Nucleus accumbens (tissue), 56 donors: ENCODE measurements at places on chromosomes 6 and 20.

GRCh38 chr6:95797054-95797453 is 218.7 kb upstream of the FUT9 start:
- DNase-seq = no peak

GRCh38 chr6:23418095-23418494 is 707.9 kb upstream of the NRSN1 start:
- no peak for DNase-seq

DNA sequence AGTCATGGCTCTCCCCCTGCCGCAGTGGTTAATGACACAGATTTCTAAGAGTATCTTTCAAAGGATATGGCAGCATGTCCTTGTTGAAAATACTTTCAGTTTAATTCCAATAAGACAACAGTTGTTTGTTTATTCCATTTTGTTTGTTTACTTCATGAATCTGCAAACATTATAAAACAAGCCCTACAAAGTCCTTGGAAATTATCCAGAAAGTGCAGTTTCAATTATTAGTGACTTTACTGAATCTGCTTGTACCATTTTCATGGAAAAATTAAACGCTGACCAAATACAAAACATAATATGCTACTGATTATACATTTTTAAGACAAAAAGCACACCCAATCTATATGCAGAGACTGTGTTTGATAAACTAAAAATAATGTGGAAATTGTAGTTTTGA is 3.3 kb downstream of the HEY2 start:
- DNase-seq = no peak

GRCh38 chr6:112044856-112045255 is 9.0 kb upstream of the CCN6 start:
- no peak for DNase-seq

GRCh38 chr6:16669227-16669626 is 92.0 kb downstream of the ATXN1 start:
- DNase-seq = no peak

GRCh38 chr6:155454008-155454407 is 1.6 kb downstream of the NOX3 start:
- no peak for DNase-seq

DNA sequence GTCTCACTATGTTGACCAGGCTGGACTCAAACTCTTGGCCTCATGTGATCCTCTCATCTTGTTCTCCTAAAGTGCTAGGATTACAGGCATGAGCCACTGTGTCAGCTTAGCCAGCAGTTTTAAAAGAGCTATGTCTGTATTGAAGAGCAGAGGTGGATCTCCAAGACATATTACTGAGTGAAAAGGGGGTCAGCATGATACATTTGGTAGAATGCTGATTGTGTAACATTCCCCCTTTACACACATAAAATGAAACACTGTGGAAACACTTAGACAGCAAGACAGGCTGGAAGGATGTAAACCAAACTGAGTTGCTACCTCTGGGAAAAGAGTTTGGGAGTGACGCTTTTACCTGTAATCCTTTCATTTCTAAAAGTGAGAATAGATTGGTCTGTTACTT is 1.7 kb upstream of the RIPOR3 start:
- DNase-seq = no peak

DNA sequence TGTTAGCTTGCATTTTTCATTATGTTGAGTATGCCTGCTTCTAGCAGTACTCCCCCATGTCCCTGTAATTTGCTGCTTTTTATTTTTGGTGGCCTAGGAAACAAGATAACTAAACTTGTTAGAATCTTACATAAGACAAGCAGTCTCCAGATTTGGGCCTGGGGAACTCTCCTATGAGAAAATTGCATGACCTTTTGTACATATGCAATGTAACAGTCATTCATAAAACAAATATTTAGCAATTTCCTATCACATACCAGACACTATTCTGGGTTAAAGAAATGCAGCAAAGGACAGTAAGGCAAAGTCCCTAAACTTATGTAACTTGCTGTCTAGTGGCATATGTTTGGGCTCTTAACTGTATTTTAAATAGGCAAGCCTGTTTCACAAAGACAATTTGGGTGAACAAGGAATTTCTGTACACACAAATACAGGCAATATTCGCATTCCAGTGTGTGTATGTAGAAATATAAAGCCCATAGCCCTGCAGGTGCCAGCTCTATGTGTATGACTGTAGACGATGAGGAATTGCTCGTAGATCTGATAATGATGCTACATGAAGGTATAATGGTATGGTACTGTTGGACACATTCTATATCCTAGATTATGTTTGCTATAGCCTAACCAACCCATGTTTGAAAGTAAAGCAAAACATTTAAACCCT is 305.2 kb upstream of the CITED2 start:
- no peak for DNase-seq

- DNase-seq = no peak
Observed at GRCh38 chr6:150099953-150100352, 31.0 kb upstream of the ULBP3 start.

- no peak for DNase-seq
Observed at GRCh38 chr20:2524709-2525506, 11.5 kb upstream of the TMC2 start.

DNA sequence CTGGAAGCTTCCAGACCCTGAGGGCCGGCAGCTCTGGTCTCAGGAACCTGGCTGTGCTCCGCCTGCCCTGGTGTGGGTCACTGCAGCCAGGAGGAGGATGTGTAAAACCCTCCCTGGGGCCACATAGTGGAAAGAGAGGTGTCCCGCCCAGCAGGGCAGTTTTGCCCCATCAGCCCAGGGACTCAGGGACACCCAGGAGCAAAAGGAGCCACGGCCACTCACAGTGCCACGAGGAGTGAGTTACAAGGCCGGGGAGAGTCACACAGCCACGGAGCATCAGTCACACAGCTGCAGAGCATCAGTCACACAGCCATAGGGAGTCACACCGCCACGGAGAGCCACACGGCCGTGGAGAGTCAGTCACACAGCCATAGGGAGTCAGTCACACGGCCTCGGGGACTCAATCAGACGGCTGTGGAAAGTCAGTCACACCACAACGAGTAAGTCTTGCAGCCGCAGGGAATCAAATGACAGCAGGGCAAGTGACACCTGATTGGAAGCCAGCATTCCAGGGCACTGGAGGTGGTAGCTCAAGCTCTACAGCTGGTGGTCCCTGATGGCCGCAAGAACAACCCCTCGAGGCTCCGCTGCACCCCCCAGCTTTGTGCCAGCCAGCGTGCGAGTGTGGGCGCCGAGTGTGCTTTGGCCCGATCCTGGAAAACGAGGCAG is 60.9 kb downstream of the DLL1 start:
- DNase-seq = no peak

DNA sequence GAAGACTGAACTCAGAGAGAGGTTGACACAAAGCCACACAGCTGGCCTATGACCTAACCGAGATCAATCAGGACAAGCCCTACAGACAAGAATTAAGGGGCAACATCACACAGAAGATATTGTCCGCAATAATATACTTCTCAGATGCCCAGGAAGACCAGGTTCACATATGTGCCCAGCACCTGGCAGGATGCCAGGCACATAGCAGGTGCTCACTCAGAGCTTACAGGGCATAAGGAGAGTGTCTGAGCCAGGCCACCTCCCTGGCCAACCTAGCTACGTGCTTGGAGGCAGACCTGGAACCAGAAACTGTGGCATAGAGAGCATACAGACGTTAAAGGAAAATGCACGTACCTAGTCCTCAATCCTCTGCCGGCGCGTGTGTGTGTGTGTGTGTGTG is 87.0 kb upstream of the LRFN2 start:
- DNase-seq = no peak

DNA sequence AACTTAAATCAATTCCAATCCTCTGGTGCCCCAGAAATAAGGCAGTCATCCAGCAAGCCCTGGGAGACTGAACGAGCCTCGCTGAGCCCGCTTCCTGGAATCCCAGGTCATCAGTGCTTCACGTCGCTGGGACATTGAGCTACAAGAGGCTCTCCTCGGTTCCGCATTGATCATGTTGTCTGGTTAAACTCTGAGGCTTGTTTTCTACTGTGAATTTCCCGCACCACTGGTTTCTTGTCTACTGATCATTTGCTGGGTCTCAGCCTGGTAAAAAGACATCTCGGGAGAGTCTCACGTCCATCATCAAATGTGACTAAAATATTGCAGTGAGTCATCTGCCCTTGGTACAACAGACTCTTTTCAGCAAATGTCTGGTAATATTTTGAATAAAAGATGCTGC is 569.2 kb downstream of the QKI start:
- peak; percentile 16 for DNase-seq

GRCh38 chr6:157552081-157552747 is 171.2 kb downstream of the ZDHHC14 start:
- DNase-seq = no peak

DNA sequence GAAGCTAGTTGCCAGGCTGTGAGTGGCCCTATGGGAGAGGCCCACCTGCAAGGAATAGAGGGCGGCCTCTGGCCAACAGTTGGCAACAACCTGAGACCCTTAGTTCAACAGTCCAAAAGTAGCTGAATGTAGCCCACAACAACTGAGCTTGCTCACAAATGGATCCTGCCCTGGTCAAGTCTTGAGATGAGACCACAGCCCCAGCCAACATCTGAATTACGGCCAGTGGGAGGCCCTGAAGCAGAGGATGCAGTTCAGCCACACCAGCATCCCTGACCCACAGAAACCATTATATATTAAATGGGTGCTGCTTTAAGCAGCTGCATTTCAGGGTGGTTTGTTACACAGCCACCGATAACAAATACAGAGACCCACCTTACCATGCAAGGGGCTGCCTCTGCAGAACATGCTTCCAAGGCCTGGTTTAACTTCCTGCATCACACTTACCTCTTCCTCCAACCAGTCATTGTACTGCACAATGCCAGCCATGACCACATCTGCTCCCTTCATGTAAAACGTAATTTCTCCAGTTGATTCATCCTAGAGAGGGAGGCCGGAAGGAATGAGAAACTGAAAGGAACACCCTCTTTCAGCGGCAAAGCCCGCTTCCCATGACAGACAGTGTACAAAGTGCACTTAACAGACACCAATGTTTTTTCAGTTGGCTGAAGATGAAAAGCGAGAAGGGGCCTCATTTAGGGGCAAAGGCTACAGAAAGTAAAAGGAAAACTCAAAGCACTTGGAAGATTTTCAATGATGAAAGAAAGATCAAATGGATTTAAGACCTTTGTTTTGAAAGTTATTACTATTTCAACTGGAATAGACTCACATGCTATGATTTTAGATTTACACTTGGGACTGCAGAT is 86.2 kb upstream of the NFATC2 start:
- DNase-seq = no peak

- no peak for DNase-seq
Observed at GRCh38 chr6:116087437-116088027, 13.1 kb upstream of the NT5DC1 start.

- DNase-seq = peak; percentile 59
Observed at GRCh38 chr20:25865715-25866656, 169.3 kb upstream of the ZNF337 start.

- DNase-seq = peak; percentile 94
Observed at GRCh38 chr20:24501764-24502556, 32.5 kb downstream of the SYNDIG1 start.

DNA sequence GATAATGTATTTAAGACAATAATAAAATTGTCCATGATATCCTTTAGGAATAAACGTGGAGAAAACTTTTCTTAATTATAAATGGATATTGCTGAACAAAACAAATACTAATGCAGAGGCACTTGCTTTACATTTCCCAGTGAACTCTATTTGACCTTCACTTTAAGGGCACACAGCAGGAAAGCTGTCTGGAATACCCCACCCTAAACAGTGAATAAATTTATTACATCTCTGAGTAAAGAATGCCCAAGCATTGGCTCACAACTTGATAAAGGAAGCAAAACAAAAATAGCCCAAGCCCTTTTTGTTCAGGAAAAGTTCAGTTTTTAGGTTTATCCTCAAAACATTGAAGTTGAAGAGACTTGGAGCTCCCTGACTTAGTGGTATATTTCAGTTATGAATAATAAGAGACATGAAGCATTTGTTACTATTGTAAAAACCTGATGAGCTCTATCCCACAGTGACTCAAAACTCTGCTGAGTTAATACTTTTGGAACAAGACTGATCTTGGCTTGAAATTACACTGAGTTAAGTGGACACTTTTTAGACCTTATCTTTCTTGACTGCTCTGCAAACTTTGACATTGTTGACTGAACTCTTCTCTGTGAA is 353.9 kb downstream of the BCKDHB start:
- DNase-seq = no peak

DNA sequence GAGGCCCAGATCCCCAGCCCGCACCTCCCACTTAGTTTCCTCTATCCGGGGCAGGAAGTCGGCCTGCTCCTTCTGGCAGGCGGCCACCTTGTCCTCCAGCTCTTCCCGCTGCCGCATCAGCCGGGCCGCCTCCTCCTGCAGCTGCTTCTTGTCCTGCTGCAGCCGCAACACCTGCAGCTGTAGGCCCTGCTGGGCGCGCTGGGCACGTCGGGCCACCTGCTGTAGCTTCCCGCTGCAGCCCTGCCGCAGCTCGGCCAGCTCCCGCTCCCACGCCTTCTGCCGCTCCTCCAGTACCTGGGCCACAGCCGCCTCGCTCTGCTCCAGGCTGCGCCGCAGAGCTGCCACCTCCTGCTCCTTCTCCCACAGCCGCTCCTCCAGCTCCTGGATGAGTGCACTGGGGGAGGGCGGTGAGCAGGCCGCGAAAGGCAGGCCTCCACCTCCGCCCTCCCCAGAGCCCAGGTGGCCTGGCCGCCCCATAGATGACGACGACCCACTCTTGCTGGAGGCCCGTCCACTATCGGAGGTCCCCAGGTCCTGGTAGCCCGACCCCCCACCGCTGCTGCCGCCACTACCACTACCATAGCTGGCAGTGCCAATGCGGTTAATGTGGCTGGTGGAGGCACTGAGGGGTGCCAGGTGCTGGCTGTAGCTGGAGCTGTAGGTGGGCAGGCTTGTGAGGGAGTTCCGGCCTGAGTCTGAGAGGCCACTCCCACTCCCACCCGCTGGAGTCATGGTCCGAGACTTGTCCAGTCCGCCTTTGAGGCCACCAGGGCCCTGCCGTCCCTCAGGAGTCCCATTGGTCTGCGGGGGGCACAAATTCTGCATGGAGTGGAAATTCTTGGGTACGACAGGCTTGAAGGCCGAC is 6.0 kb upstream of the FASTKD5 start:
- no peak for DNase-seq

DNA sequence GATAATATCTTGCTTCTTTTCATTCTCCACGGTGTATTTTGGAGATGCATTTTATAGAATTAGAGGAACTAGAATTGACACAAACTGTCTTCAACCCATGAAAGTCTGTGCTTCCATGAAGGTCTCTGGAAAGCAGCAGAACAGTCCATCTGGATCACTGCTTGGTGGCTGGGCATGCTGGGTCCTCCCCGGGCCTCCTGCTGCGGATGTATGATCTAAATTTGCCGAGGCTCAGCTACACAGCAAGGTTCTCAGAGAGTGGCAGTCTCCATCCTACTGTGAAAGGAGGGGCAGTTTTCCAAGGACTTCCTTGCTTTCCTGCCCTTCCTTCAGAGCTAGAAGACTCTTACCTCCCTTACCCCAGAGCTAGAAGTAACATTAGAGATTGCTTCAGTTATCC is 15.1 kb downstream of the PKIG start:
- no peak for DNase-seq
